ENCODE measurements at places on chromosomes 2 and 18. TPM values are rescaled to one million over a fixed set of nuclear protein-coding genes. Genes with fewer than 3 reads are reported as not detected.

GRCh38 chr2:102313025-102313424, 1.7 kb downstream of the IL1RL1 start:
- peaks cover 2% of the 10 kb centered on the region for H3K27me3 ChIP-seq
- no peak for DNase-seq
- H3K4me3 ChIP-seq, result no peak overlapping the region
- no peaks in the 10 kb centered on the region for H3K36me3 ChIP-seq
- no peaks in the 10 kb centered on the region for H3K4me1 ChIP-seq

DNA sequence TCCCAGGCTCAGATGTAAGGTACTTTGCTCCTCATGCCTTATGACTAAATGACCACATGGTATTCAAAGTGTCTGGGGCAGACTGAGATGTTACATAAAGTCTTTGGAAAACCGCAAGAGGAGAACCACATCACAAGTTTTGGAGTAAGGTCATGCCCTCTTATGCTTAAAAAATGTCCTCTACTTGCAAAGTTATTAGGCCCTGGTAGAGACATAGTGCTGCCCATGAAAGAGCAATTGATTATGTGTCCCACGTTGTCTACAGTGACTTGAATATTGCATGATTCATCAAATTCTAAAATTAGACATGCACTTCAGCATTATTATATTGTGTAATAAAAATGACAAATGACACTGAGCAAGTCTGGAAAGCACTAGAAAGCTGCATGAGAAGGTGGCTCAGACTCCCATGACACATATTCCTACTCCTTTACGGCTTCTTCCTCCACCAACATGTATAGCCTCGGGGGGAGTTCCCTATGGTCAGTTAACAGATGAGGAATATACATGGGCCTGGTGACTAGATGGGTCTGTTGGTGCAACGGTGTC, 602.6 kb upstream of the VRK2 start:
- no peak overlapping the region for H3K27ac ChIP-seq
- no peak for DNase-seq
- H3K27me3 ChIP-seq, result no peaks in the 10 kb centered on the region
- no peaks in the 10 kb centered on the region for H3K4me1 ChIP-seq

GRCh38 chr2:215831296-215831913, 181.9 kb downstream of the MREG start:
- H3K36me3 ChIP-seq, result no peaks in the 10 kb centered on the region
- no peak overlapping the region for H3K4me3 ChIP-seq
- H3K4me1 ChIP-seq, result peaks cover 12% of the 10 kb centered on the region
- peak overlapping the region; percentile 79 for H3K27ac ChIP-seq
- peak; percentile 15 for DNase-seq

GRCh38 chr2:129748250-129748649, 231.2 kb upstream of the RAB6C start:
- no peak overlapping the region for H3K27ac ChIP-seq
- peaks cover 11% of the 10 kb centered on the region for H3K27me3 ChIP-seq
- DNase-seq, result no peak
- no peaks in the 10 kb centered on the region for H3K4me1 ChIP-seq
- no peak overlapping the region for H3K4me3 ChIP-seq

Gene CEBPZ
- 65.0 TPM for total RNA-seq
